SK-N-SH (cell line): ENCODE measurements at places on chromosomes 7 and 10. TPM values are rescaled to one million over a fixed set of nuclear protein-coding genes. Genes with fewer than 3 reads are reported as not detected.

The BUD23 gene
- 174 and 206 TPM in 2 replicates for polyA plus RNA-seq

GRCh38 chr7:131586259-131586658, 29.8 kb upstream of the PODXL start:
- DNase-seq = no peak

GRCh38 chr7:104487642-104488041, 159.2 kb downstream of the LHFPL3 start:
- DNase-seq = no peak

DNA sequence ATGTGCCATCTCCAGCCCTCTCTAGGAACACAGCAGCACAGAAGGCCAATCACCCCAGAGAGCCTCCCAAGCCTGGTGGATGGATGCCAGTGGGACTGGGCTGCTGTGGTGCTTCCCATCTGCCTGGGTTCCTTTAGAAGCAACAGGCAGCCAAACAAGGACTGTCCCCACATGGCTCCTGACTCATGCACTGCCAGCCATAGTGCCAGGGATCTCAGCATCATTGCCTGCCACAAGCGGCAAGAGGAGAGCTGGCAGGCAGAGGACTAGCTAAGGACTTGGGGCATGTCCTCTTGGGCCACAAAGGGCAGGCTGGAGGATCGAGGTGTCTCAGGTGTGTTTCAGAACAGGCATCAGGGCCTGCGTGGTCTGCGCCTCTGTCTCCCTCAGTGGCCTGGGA, 23.4 kb upstream of the FIGNL1 start:
- no peak for DNase-seq

DNA sequence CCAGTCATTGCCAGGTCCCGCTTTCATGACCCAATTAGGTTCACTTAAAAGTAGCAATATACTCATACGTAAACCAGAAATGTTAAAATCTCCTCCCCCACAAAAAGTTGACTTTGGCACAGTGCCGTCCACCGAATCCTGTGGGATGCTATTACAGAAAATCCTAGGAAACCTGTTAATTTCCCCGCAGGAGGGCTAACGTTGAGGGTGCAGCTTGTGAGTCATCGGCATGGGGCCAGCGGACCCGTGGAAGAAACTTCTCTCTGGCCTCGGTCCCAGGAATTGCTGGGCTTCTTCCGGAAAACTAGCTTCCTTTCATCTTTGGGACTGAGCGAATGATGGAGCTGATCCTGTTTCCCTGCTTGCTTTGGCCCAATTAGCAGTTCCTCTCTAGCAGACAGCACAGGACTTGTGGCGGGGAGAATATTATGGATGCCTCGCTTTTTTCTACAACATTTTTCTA, 13.5 kb downstream of the CRYGN start:
- no peak for DNase-seq

GRCh38 chr7:34011696-34012095, 106.4 kb downstream of the BMPER start:
- DNase-seq = no peak

DNA sequence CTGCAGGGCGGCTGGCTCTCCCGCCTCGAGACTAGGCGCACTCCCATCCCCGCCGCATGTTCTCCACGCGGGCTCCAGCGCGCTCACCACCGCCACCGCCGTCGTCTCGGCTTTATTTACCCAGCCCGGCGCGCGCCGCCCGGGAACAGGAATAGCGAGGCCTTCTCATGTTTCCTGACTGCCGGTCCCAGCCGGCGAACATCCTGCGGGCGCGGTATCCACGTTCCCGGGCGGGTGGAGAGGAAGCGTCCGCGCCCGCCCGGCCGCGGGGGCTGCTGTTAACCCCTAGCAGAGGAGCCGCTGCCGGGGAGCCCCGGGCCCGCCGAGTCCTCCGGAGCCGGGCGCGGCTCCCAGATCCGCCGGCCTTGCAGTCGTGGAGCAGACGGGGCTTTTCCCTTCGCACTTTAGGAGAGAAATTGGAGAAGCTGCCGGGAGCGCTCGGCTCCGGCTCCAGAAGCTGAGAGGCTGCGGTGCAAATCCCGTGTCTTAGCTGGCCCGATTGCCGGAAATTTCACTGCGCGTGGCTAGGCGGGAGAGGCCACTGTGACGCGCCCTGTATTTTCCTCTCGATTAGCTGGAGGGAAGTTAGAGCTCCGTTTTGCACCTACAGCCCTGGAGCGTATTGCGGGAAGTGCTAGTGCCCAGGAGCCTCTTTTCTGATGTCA, at the start of gene MKX:
TSS of gene MKX (minus strand) at position 88 of the 665 bp plus-strand sequence. CDS start 2,404 bp downstream, outside the sequence.
- peak; percentile 31 for DNase-seq

GRCh38 chr7:16587790-16588189, 57.8 kb downstream of the ANKMY2 start:
- DNase-seq = no peak

DNA sequence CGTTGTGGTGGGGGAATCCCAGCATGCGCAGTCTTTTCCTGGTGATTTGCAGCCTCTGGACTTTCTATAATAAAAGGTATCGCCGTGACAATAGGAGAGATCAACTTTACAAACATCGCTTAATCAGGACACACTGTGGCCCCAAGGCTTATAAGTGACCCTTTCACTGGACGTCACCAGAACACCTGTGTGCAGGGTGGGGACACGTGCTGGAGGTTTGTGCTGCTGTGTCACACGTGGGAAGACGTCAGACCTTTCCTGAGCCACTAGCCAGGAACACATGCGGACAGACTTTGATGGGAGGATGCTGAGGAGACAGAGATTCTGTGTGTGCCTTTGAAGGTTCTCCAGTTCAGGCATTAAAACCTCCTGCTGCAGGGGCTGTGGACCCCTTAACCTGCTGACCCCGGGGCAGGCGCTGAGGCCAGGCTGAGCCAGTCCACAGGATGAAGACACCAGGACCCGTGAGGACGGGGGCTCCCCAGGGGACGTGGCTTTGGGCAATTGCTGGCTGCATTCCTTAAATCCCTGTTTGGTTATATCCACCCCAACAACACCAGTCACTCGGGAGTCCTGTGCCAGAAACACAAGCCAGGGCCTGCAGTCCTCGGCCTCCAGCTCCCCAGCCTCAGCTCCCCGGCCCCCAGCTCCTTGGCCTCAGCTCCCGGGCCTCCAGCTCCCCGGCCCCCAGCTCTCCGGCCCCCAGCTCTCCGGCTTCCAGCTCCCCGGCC, 183.4 kb downstream of the PTPRN2 start:
- no peak for DNase-seq

- no peak for DNase-seq
Measured at GRCh38 chr10:12594448-12594944, 245.1 kb downstream of the CAMK1D start.
